Hematopoietic multipotent progenitor cell (in vitro differentiated cells): ENCODE measurements at places on chromosomes 7 and 10. TPM values are rescaled to one million over a fixed set of nuclear protein-coding genes. Genes with fewer than 3 reads are reported as not detected.

INA gene
- total RNA-seq, result not detected

PKD2L1 gene
- total RNA-seq, result not detected

KIAA1549 gene
- 5.1 TPM for total RNA-seq

ICA1 gene
- 14.0 TPM for total RNA-seq

SLC18A3 gene
- under 0.01 TPM for total RNA-seq

COA1 gene
- total RNA-seq, result 35.0 TPM

AKR1C2 gene
- total RNA-seq, result 1.3 TPM

FOXI2 gene
- total RNA-seq, result 0.54 TPM

GJC3 gene
- 0.54 TPM for total RNA-seq

DGKI gene
- total RNA-seq, result under 0.01 TPM

UNCX gene
- not detected for total RNA-seq

MOGAT3 gene
- not detected for total RNA-seq

DNA sequence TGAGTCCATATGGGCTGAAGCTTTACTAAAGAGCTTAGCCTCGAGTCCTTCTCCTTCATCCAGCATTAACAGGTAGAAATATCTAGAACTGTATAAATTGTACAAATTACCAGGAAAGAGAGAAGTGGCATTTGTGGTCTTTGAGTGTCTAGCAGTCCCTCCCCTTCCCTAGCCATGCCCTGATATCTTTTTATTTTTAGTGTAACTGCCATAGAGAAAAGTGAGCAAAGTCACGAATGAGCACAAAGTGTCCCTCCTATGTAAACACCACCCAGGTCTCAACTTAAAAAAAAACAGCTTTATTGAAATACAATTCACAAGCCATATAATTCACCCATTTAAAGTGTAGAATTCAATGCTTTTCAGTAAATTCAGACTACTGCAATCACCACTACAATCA is 339.0 kb upstream of the ZMIZ1 start:
- DNase-seq, result no peak

DNA sequence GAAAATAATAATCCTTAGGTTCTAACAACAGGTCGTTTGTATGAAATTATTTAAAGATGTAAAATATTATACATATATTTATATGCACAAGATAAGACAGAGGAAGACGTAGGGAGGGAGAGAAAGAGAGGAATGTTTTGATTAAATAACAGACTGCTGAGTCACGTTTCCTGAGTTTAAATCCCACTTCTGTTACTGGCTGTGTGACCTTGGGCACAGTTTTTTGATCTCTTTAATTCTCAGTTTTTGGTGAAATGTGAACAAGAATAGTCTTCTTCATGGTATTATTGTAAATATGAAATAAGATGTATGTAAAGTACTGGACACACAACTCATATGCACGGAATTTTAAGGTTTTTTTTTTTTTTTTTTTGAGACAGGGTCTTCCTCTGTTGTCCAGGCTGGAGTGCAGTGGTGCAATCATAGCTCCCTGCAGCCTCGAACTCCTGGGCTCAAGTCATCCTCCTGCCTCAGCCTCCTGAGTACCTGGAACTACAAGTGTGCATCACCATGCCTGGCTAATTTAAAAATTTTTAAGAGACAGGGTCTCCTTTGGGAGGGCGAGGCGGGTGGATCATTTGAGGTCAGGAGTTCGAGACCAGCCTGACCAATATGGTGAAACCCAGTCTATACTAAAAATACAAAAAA is 42.6 kb downstream of the BAMBI start:
- DNase-seq, result peak; percentile 9

- DNase-seq, result no peak
These were observed 16.9 kb downstream of the SMURF1 start for GRCh38 chr7:99126921-99127553.

DNA sequence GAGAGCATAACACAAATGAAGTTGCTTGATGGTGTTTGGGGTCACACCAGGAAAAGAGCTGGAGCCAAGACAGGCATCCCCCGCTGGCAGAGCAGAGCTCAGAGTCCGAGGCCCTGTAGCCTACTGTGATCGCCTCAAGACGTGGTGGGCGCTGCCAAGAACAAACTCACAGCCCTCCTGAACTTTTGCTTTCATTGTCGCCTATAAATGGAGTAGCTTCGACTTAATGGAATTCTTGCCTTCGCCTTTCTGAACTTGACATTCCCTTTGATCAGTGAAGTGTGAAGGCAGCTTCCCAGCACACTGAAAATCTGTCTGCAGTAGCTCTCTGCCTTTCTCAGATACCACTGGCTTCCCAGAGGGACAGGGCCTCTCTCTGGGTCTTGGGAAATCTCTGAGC is 21.3 kb downstream of the CPXM2 start:
- no peak for DNase-seq

DNA sequence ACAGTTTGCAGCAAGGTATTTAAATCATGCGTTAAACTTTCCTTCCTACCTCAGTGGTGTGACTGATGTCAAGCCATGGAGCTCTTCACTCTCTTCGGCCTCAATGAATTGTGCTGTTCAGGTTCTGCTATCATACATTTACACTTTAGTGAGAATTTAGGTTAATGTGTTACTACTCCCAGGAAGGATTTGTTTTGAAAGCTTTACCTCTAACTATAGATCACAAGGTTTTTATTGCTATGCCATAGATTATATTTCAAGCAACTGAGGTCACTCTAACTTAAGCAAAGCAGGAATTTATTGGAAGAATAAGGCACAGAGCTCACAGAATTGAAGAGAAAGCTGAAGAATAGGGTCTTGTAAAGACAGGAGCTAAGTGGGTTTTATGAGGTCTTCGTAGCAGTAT is 11.0 kb upstream of the ADD3 start:
- no peak for DNase-seq

- DNase-seq, result no peak
These were observed 68.9 kb downstream of the ARID5B start for GRCh38 chr10:61970182-61971002.

GRCh38 chr10:116627386-116627933 is 6.7 kb downstream of the PNLIPRP2 start:
- no peak for DNase-seq

- DNase-seq, result no peak
These were observed 11.7 kb upstream of the HILPDA start for GRCh38 chr7:128443831-128444600.

DNA sequence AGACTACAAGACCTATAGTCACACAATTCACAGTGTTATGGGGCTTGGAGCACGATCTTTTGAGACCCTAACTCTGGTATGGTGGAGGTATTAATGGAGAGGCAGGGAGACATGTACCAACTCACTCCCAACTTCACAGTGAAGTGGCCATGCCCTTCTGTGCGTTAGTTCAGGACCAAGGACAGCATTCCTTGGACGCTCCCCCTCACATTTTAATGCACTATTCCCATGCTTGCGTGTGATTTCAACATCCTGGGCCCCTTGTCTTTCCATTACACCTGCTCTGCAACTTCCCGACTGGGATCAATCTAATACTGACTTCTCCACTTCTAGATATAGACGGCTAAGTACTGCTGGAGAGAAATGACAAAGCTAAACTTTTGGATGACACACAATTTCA is 72.7 kb downstream of the PLCE1 start:
- DNase-seq, result peak; percentile 2

GRCh38 chr7:70706698-70707097 is 425.2 kb upstream of the GALNT17 start:
- DNase-seq, result no peak

DNA sequence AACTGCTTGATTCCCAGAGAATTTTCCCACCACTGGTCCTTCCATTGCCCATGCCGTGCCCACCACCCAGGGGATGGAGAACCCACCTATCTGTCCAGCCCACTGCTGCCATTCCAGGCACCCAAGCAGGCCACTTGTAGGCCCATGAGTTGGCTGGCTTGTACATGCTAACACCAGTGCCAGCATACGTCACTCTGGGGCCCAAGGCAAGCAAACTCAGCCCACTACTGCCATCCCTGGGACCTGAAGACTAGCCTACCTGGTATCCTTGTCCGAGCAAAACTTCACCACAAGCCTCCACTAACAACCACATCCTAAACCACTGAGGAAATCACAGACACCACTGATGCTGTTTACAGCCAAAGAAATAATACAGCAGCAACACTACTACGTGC is 44.7 kb upstream of the CDK6 start:
- no peak for DNase-seq

- no peak for DNase-seq
These were observed 301.9 kb downstream of the SUGCT start for GRCh38 chr7:40436710-40437109.

- DNase-seq, result no peak
These were observed 83.9 kb downstream of the CADPS2 start for GRCh38 chr7:122802301-122802751.

DNA sequence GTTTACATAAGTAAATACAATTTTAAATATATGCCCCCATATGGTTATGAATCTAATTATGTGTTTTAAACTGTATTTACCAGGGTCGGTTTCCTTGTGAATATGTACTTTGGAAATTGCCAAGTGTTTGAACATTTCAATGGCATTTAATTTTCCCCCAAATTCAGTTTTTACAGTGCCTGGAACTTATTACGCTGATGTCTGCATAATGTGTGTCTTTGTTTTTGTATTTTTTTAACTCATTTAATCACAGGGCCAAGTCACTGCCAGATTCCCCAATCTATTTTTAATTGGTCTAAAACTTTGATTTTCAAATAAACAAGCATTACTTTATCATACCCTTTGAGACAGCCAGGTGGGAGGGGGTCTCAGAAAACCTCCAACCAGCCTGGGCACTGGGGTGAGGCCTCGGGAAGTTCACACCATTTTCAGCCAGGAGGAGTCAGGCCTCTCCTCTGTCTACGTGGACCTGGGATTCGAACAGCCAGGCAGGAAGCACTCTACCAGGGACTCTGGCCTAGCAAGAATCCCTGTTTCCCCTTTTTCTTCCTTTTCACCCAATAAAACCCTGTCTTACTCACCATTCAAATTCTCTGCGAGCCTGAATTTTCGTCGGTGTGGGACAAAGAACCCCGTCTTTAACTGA is 151.5 kb upstream of the COL1A2 start:
- DNase-seq, result no peak

DNA sequence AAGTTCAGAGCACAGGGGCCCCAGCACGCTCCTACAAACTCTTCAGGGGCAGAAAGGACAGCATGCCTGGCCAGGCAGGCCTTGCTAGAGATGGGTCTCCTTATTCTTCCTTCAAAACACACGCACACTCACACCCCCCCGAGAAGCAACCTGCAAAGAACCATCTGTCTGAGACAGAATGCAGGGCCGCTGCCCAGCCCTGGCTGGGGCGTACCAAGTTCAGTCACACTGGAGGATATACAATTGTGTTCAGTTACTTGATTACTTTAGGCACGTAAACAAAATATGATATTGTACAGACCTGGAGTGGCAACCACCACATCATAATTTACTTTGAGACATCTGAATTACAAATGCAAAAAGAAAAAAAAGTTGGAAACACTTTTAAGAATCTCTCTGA is 5.7 kb downstream of the FAM53B start:
- no peak for DNase-seq

DNA sequence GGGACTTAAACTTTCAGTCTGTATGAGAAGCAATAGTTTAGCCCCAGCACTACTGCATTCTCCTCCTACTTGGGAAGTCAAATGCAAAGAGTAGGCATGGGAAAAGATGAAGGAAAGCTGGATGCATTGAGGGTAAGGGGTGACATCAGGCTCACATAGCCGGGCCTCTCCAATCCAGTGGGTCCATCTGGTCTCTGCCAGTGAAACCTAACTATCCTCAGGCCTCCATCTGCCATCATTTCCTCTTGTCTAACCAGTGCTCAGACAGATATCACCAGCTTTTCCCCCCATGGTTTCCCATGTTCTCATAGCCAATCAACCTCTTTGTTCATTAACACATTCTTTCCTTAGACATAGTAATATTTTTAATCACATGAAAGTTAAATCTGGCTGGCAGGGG is 118.3 kb downstream of the DGKI start:
- DNase-seq, result no peak

GRCh38 chr10:113427236-113427735 is 125.6 kb upstream of the HABP2 start:
- DNase-seq, result no peak

DNA sequence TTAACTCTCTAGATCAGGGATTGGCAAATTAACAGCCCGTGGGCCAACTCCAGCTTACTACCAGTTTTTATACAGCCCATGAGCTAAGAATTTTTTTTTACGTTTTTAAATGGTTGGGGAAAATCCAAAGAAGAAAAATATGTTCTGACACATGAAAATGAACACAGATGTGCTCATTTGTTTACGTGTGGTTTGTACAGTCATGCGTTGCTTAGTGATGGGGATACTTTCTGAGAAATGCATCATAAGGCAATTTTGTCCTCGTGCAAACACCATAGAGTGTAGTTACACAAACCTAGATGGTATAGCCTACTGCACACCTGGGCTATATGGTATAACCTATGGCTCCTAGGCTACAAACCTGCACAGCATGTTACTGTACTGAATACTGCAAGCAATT is 8.3 kb upstream of the SMKR1 start:
- peak; percentile 14 for DNase-seq

GRCh38 chr7:128357217-128357613 is 4.3 kb downstream of the PRRT4 start:
- no peak for DNase-seq

GRCh38 chr10:30057894-30058556 is 1.4 kb downstream of the JCAD start:
- no peak for DNase-seq

- DNase-seq, result no peak
These were observed 95.3 kb upstream of the MAGI2 start for GRCh38 chr7:79548727-79549126.
